ENCODE measurements at places on chromosomes 4 and X.
A peak's percentile ranks its signal among the peaks of the same experiment; 100 is the strongest.

- DNase-seq = no peak
These were observed 53.4 kb upstream of the PITX2 start for GRCh38 chr4:110676241-110676640.

- no peak for DNase-seq
These were observed 219.2 kb upstream of the FAT1 start for GRCh38 chr4:186942758-186943377.

DNA sequence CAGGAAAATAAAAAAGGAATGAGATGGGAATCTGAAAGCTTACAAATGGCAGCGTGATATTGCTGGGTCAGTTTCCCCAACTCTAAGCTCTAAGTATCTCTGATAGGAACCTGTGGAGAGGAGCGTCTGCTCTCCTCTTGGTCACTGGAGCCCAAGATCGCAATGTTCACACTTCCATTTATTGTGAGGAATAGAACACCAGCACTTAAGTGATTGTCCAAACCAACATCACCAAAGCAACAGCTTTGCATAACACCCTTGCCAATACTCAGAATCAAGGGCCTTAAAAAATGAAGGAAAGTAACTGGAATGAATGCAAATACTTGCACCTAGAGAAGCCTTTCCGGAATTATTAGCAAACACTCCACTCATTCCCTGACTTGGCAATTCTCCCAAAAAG, 46.8 kb upstream of the ATXN3L start:
- DNase-seq = no peak

- DNase-seq = no peak
These were observed 20.0 kb downstream of the KLB start for GRCh38 chr4:39426728-39427127.

DNA sequence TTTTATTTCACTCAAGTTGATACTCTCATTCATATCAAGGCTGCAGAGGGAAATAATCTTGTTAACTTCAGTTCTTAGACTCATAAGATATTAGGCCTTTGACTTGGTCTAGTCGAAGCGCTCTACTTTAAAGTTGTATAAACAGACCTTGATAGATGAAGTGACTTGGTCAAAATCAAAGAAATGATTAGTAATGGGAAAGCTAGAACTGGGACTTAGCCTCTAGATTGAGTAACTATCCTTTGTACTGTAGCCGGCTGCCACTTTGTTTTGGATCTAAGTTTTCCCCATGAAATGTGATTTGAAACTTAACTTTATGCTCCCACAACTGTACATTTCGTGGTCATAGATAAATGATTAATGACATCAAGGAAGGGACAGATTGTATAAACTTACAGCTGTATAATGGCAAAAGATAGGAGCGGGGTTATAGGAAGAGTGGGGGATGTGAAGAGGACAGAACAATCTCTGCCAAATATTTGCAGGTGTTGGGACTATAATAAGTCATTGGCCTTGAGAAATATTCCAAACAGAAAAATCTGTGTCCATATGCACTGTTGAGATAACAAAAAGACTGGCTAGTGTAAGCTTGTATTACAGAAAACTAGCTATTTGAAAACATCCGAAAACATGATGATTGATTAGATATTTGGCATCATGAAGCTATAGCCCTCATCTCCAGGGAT, 17.2 kb downstream of the MID2 start:
- DNase-seq = no peak

- no peak for DNase-seq
These were observed 117.6 kb upstream of the CBLL2 start for GRCh38 chrX:22155126-22155525.

GRCh38 chr4:147550626-147551246, 66.5 kb upstream of the TMEM184C start:
- no peak for DNase-seq

- DNase-seq = no peak
These were observed 2362.2 kb upstream of the AGA start for GRCh38 chr4:179804440-179804839.

GRCh38 chr4:131430302-131430701, 1718.8 kb upstream of the PCDH10 start:
- DNase-seq = no peak

DNA sequence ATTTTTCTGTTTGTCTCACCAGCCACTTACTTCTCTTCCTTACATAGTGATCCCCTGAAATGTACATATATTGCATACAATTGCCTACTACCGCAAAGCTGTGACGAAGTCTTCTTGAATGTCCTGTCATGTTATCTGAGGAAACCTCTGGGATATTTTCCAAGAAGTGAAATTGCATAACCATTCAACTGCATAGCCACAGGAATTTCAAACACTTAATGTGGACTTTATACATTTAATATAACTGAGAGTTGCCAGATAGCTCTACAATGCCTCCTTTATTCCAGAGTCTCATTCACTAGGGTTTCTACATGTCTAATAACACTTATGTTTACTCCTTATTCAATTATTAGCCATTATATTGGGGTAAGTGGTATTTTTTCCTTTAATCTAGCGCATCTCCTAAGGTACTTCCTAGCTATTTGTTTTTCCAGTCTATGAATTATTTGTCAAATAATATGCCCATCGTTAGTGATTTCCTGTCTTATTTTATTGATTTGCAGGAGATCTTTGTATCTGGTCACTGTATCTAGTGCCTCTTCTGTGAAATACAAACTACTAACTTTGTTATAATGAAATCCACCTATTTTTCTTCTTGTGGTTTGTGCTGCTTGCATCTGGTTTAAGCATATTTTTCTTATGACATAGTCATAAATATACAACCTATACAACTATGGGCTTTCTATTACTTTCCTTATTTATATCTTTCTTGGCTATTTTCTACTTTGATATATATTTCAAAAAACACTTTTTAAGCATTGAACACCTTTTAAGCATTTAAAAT, 69.2 kb upstream of the GRID2 start:
- DNase-seq = no peak

DNA sequence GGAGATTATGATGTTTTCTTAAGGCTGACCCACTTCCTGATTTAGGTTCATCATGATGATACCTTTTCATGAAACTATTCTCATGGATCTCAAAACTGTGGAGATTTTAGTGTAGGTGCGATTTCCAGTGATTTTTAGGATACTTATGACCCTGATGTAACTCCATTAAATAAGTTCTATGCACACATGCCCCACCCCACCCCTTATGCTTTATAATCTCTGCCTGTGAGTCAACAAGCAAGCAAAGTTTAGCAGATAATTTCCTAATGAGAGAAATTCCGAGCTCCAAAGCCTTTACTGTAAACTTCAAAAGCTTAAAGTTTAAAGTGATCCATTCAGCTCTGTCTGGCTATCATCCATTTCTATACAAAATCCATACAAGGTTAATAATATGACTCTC, 56.4 kb downstream of the C4orf33 start:
- no peak for DNase-seq

DNA sequence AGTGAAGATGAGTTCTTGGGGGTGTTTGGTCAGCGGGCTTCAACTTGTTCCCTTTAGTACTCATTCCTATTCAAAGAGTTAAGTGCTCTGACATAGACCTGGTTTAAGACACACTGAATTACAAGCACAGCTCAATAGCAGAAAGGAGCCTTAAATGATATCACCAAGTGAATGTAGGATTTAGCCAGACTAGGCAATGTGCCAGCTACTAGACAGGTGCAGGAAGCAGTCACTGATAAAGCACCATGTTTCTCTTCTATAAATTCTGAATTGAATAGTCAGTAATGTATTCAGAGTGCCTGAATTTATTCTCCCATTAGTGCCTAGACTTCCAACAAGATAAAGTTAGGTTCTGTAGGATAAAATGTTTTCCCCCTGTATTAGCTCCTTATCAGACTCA, 63.6 kb downstream of the ASB9 start:
- DNase-seq = no peak

- DNase-seq = no peak
These were observed 21.2 kb downstream of the FGFBP1 start for GRCh38 chr4:15917297-15917696.

DNA sequence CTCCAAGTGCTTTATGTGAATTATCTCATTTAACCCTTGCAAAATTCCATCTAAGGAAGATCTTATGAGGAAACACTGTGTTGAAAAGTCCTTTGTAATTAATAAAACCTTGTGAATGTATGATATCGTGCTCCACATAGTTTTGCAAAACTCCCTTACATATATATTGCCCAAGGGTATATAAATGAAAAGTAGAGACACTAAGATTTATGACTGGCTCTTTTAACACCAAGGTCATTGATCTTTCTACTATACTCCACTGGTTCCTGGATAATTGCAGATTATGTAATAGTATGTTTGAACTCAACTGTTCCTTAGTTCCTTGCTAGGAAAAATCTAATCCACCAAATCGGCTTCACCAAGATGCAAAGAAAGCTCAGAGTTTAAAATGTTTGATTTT, 48.0 kb upstream of the TMEM33 start:
- no peak for DNase-seq

DNA sequence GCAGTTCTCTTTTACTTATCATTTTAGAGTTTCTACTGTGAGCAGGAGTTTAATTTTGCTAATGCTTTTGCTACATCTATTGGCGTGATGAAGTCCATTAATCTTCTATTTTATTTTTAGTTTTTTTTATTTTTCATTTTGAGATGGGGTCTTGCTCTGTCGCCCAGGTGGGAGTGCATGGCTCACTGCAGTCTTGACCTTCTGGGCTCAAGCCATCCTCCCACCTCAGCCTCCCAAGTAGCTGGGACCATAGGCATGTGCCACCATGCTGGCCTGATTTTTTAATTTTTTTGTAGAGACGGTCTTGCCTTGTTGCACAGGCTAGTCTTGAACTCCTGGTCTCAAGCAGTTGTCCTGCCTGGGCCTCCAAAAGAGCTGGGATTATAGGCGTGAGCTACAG, 9.4 kb downstream of the ZFX start:
- no peak for DNase-seq

- DNase-seq = peak; percentile 14
These were observed 29.5 kb upstream of the MAP3K15 start for GRCh38 chrX:19544693-19545305.

DNA sequence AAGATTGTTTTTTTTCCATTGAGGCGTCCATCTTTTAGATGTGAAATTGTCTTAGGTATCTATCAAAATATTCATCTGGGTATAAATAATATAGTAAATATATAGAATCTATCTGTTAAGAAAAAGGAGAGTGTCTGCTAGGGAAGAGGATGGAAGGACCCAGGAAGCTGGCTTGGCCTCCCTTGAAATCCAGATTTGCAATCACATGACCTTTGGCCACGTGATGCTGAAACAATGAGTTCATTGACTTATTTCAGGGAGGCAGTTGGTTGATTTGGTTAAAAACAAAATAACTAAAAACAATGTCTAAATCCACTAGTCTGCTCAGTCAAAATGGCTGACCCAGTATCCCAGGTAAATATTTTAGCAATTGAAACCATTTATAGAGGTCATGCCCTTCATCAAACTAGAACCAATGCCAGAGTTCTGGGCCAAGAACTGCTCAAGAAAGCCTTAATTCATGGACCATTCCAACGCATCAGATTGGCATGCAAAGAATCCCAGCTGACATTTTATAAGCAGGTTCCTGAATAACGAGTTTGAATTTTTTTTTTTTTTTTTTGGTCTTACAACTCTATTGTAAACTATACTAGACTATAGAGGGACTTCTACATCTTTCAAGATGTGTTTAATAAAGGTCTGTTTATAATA, 172.7 kb downstream of the MID1 start:
- DNase-seq = no peak

- DNase-seq = no peak
These were observed 66.5 kb downstream of the SLIT2 start for GRCh38 chr4:20318001-20318908.

GRCh38 chr4:168076989-168077725, 15.2 kb upstream of the ANXA10 start:
- DNase-seq = peak; percentile 13
